Activated CD8-positive, alpha-beta memory T cell treated with anti-CD3 and anti-CD28 coated beads, Interleukin-2, amount 10 ng/mL, durations not matched to agents 7 days and 5 days (primary cell): ENCODE measurements at places on chromosomes 16 and 17. TPM values are rescaled to one million over a fixed set of nuclear protein-coding genes. Genes with fewer than 3 reads are reported as not detected.

GRCh38 chr17:80065478-80066170 is 29.2 kb downstream of the CCDC40 start:
- no peak for DNase-seq

The BRIP1 gene
- total RNA-seq: 30.6 TPM

The TMEM235 gene
- total RNA-seq: not detected

The CBX1 gene
- 47.8 TPM for total RNA-seq

DNA sequence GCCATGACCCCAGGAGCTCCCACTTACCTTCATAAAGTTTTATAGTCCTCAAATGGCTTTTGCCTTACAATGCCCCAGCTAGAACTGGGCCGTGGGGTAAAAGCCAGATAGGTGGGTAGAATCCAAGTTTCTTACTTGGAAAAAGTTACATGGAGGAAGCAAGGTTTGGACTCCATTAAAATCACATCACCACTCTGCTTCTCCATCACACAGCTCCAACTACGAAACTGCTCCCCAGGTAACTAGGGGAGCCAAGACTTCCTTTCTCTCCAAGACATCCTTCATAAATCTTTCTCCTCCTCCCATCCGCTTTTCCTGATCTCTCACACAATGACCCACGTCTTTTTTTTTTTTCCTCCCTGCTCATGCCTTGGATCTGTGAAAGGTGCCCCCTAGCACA is 130.8 kb upstream of the RCVRN start:
- DNase-seq: no peak
